T-helper 2 cell treated with Interferon-gamma antibody and Interleukin-4, amounts not matched to agents 5 μg/mL and 100 μg/mL, for 36 hours (primary cell): ENCODE measurements at places on chromosomes 2 and 18.

DNA sequence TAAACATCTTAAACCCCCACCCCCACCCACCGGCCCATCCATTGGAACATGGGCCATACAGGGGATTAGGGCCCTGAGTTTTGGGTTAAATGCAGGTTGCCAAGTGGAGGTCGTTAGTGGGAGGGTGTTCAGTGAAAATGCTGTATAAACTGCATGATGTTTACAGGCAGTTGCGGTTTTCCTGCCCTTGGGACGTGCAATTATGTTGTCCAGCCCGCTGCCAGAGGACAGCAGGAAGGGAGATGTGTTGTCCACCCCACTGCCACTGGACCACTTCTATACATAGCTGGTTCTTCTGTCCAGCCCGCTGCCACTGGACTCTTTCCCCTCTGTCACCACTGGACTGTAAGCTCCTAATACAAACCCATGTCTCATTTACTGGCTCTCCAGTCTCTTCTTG is 2.7 kb upstream of the LAPTM4A start:
- no peak for DNase-seq

DNA sequence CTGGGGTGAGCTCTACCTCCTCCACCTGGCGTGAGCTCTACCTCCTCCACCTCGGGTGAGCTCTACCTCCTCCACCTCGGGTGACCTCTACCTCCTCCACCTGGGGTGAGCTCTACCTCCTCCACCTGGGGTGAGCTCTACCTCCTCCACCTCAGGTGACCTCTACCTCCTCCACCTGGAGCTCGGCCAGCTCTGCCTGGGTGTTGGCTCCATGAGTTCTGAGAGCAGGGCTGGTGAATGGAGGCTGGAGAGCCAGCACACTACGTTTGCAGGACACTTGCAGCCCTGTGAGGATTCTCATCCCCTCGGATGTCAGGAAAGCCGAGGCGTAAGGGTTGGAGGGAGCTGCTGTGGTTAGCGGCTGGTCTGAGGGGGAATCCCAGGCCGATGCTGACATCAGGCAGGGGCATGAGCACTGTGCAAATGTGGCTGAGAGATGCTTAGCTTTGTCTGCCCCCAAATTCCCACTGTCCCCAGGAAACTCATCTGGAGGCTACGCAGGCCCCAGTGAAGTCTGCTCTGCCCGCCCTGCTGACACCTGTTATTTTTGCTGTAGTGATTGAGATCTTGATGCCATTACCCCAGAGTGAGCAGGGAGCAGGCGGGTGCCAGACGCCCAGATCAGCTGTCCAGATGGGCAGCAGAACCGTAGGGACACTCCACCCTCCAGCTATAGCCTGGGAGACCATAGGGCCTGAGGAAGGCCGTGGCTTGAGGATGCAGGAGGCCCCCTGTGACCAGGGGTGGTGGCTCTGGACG is 3.3 kb downstream of the CROCC2 start:
- no peak for DNase-seq

GRCh38 chr2:168166902-168167510 is 80.4 kb downstream of the STK39 start:
- DNase-seq = peak; percentile 47

GRCh38 chr2:240962300-240963064 is 35.9 kb upstream of the SNED1 start:
- no peak for DNase-seq

DNA sequence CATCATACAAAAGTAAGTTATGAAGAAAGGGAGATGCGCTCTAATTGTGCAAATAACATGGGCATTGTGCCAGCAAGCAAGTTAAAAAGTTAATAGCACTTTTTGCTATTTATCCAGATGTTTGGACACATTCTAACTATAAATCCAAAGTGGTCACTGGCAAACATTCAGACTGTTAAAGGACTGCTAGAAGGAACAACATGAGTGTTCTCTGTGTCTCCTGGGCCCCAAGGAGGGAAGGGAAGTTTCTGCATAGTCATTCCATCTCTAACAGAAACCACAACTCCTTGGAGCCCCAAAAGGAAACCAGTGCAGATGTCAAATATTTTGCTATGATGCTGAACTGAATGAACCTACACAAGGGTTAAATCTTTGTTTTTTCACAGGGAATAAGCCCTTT is 213.3 kb upstream of the HNRNPA3 start:
- DNase-seq = peak; percentile 17

GRCh38 chr2:96174251-96175144 is 29.3 kb upstream of the DUSP2 start:
- peak; percentile 77 for DNase-seq

GRCh38 chr2:206324869-206325268 is 50.4 kb downstream of the ZDBF2 start:
- DNase-seq = no peak
